MCF 10A (cell line): ENCODE measurements at places on chromosomes 4 and X. TPM values are rescaled to one million over a fixed set of nuclear protein-coding genes. Genes with fewer than 3 reads are reported as not detected.

DNA sequence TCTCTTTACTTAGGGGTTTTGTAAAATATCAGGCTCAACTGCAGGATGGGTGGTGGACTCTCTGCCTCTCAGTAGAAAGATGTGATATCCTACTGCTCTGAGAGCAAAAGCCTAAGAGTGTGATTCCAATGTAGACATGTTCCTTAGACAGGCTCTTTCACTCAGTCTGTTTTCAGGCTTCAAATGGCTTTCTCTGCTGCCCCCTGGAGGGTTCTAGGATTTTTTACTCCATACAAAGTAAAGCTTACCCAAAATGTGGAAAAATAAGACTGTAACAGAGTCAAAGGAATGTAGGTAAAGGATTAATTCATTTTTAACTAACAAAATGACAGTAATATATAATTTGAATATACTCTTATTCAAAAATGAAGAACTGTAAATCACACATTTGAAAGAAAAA lies 32.1 kb downstream of the ZGRF1 start:
- DNase-seq = peak; percentile 66
- H3K36me3 ChIP-seq = no peaks in the 10 kb centered on the region
- no peaks in the 10 kb centered on the region for H3K27me3 ChIP-seq
- no peak overlapping the region for H3K4me3 ChIP-seq

DNA sequence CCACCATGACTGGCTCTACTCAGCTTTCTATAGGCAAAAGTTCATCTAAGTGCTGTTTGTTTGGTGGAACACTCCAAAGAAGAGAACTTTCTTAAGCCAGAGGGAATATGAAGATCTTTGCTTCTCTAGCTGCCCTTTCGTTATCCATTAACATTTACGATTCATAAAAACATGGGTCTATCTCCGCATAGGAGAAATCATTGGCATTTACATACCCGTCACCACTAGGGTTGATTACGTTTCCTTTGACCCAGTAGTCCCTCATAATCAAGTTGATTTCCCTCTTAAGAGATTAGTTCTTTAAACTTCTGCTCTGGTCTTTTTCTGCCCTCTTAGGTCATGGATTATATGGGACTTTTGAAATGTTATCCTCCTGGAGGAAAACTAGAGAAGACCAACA lies 57.5 kb downstream of the PTCHD1 start:
- no peak overlapping the region for H3K4me3 ChIP-seq
- no peaks in the 10 kb centered on the region for H3K4me1 ChIP-seq
- peaks cover 79% of the 10 kb centered on the region for H3K27me3 ChIP-seq
- no peak for DNase-seq

- H3K27me3 ChIP-seq = no peaks in the 10 kb centered on the region
- peak overlapping the region; percentile 73 for H3K4me3 ChIP-seq
- no peak overlapping the region for H3K27ac ChIP-seq
- H3K36me3 ChIP-seq = no peaks in the 10 kb centered on the region
- H3K4me1 ChIP-seq = peaks cover 14% of the 10 kb centered on the region
Measured at GRCh38 chr4:184344435-184344834, 126.8 kb upstream of the ENPP6 start.

Gene MXD4
- total RNA-seq = 42.8 and 50.2 TPM in 2 replicates

GRCh38 chrX:118603981-118604380 lies 108.4 kb downstream of the DOCK11 start:
- peak overlapping the region; percentile 8 for H3K4me3 ChIP-seq
- peaks cover 5% of the 10 kb centered on the region for H3K4me1 ChIP-seq
- DNase-seq = peak; percentile 73
- H3K36me3 ChIP-seq = no peaks in the 10 kb centered on the region
- no peak overlapping the region for H3K27ac ChIP-seq
